CD4-positive, alpha-beta T cell treated with Interleukin-17A for 1 hour (primary cell): ENCODE measurements at places on chromosomes 3 and 15.

GRCh38 chr3:157175691-157176507 is 16.0 kb upstream of the CCNL1 start:
- peak; percentile 36 for DNase-seq

GRCh38 chr3:152211655-152212054 is 57.1 kb upstream of the MBNL1 start:
- DNase-seq: no peak

- DNase-seq: no peak
Observed at GRCh38 chr15:23532024-23532423, 33.5 kb upstream of the MKRN3 start.

DNA sequence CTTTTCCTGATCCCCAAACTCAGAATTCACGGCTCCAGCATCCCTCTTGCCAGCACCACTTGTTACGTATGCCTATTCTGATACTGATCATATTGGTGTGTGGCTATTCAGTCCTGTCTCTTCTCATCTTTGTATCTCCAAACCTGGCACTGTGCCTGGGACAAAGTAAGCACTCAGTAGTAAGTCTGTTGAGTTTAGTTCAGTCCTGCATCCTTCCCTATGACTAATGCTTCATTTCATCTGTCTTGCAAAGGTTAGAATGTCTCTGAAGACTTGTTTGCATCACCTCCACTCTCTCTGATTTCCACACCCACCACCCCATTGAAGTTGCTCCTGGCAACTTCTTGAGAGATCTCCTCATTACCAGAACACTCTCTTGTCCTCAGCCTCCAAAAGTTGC is 80.3 kb downstream of the HMG20A start:
- DNase-seq: no peak

- no peak for DNase-seq
Observed at GRCh38 chr15:70802629-70803028, 39.3 kb upstream of the UACA start.

DNA sequence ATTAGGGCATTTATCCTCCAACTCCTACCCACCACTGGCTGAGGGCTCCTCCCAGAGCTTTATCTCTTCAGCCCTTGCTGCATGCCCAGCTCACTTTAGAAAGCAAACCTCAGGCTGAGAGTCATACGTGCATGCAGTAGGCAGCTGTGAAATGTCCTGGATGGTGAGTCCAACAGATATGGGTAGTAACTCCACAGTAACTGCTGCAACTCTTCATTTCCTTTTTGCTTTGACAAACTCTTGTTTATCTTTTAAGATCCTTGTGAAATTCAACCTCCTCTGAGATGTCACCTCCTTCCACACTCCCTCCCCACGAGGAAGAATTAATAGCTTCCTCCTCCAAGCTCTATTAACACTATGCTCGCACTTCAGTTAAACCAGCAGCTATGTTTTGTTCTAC is 35.9 kb upstream of the CTNNB1 start:
- no peak for DNase-seq

GRCh38 chr3:125003859-125004595 is 51.8 kb downstream of the HEG1 start:
- DNase-seq: no peak

GRCh38 chr3:182921665-182922355 is 58.5 kb downstream of the DCUN1D1 start:
- DNase-seq: no peak

- DNase-seq: no peak
Observed at GRCh38 chr15:59124261-59124660, 19.3 kb downstream of the CCNB2 start.

GRCh38 chr15:98850961-98851572 is 156.5 kb downstream of the PGPEP1L start:
- DNase-seq: peak; percentile 74

GRCh38 chr15:40471105-40471807 is 472 bp downstream of the CHST14 start:
- peak; percentile 33 for DNase-seq

GRCh38 chr3:185851046-185851445 is 26.2 kb upstream of the IGF2BP2 start:
- DNase-seq: no peak

GRCh38 chr15:95162531-95162930 is 931.2 kb downstream of the MCTP2 start:
- no peak for DNase-seq
